Adipose tissue (tissue), 3 donors: ENCODE measurements at places on chromosomes 6 and 20. TPM values are rescaled to one million over a fixed set of nuclear protein-coding genes. Genes with fewer than 3 reads are reported as not detected.

HLA-DPB1 gene
- polyA plus RNA-seq: 49.8 TPM

EPPIN gene
- not detected for polyA plus RNA-seq

IP6K3 gene
- polyA plus RNA-seq: 0.56 TPM

GNMT gene
- 0.34 TPM for polyA plus RNA-seq

ATP9A gene
- polyA plus RNA-seq: 38.0 TPM
